Activated effector memory CD4-positive, alpha-beta T cell treated with anti-CD3 and anti-CD28 coated beads, Interleukin-2, amount 50 U/mL, for 16 hours (primary cell): ENCODE measurements at places on chromosomes 1 and 21.

GRCh38 chr1:108010581-108010980, 45.6 kb upstream of the VAV3 start:
- DNase-seq: no peak

DNA sequence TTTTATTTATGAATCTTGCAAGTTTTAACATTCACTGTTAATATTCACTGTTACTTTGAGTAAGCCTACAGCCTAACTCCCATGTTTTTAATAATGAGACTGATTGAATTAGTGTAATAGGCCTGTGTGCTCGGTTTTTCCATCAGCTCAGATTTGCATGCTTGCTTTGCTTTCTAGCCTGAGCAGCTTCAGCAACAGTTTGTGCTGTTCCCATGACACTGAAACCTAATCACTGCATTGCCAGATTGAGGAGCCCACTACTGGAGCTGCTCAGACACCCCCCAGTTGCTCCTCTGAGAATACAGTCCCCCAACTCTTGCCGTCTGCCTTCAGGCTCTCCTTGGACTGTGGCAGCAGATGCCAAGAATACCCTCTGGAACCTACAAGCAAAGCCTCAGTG, 695.4 kb downstream of the BRINP3 start:
- no peak for DNase-seq

- DNase-seq: no peak
These were observed 54.0 kb downstream of the RAB3B start for GRCh38 chr1:51936531-51936930.

- DNase-seq: no peak
These were observed 862 bp upstream of the SGIP1 start for GRCh38 chr1:66532798-66533783.

DNA sequence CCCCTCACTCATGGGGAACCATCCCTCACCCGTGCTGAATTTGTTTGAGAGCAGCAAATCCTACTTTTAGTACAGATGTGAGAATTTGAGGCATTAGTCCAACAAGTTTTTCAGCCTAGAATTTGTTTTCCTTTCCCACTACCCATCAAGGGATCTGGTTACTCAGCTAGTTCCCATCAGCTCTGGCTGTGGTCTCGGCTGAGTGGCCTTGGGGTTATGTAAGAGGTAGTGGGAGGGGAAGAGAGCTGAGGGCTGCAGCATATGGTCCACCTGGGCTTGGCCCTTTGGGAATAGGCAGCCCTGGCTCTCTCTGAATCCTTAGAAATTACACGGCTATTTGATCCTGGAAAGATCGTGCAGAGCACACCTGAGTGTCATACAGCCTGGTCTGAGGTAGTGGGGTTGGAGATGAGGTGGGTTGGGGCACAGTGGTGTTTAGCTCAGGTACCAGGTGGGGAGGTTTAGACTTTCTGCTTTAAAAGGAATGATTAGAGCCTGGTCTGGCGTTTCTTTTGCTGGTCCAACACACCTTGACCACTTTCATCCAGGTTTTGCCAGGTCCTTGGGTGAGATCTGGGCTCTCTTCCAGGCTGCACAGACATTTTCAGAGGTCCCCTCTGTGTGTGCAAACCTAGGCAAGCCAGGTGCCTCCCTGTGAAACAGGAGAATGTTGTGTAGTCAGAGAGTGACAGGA, 4.2 kb downstream of the GSTM4 start:
- no peak for DNase-seq

DNA sequence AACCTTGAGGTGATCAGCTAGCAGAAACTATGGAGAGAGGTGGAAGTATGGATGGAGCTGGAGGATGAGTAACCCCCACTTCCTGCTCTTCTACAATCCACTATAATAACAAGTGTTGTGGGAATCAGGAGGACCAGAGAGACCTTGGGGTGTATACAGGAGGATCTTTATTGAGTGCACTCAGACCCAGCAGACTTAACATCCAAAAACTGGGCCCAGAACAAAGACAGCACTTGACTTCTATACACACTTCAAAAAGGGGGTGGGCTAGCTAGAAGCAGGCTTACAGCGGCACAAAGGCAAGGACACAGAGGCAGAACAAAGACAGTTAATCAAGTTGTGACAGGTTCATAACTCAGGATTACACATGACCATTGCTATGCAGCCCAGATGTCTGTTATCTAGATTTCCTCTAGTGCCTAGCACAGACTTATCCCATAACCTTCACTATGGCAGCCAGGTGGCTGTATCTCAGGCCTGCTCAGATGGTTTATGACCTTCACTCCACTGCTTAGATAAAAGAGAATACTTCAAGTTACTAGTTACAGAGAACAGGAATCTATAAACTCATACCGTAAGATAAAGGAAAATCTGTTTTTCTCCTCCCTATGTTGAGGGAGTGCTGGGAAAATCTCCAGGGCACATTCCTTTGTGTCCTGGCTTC, 36.1 kb upstream of the PADI2 start:
- DNase-seq: no peak

DNA sequence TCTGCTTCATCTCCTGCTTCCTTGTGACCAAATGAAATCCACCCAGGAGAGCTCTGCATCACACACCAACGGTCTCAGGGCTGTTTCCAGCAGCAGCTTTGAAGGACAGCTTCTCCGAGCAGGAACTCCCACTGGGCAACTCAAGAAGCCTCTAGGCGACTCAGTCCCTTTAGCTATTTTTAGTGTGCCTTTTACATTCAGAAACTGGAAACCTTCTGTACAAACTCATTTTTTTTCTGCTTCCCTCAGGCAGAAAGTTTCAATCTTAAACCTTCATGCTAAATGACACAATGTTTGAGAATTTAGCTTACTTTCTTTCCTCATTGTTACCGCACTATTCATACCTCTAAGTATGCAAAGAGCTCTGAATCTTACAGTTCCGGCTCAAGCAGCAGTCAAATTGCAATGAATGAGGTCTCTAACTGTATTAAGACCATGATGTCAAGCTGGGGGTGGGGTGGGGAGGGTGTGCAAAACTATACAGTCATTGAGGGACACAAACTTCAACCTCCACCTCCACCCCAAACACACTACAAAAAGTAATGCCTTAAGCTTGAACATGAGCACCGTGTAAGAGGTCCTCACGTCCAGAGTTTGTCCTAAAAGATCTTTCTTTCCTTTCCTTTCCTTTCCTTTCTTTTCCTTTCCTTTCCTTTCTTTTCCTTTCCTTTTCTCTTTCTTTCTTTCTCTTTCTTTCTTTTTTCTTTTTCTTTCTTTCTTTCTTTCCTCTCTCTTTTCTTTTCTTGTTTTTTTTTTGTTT, 16.4 kb upstream of the TARBP1 start:
- DNase-seq: no peak

GRCh38 chr1:87673309-87673708, 344.6 kb downstream of the LMO4 start:
- no peak for DNase-seq

DNA sequence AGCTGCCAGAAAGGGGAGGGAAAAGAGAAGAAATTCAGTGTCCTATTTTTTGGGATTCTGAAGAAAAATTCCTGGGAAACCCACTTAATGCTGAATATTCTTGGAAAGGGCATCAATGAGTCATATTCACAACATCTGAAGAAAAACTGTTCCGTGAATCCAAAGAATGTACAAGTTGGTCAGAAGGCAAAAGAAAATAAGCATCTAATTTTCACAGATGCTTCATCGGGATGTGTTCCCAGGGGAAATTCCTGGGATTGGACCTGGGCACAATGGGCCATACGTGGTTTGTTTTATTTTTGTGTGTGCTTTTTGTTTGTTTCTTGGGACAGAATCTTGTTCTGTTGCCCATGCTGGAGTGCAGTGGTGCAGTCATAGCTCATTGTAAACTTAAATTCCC, 112.2 kb downstream of the MAP3K21 start:
- DNase-seq: no peak

DNA sequence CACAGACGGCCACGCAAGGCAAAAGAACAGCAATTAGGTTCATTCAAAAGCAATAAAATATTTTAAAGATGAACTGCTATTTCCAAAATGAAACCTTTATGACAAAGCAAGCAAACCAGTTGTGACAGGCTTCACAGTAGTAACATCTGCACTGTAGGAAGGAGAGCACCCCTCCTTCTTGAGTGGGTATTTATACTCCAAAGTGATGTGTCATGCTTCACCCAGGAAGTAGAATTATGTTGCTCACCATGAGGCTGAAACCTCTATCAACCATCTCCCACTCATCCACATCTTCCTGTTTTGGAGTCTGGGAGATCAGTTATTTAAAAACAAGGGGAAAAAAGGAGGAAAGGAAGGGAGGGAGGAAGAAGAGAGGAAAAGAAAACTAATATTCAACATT, 885 bp downstream of the OR2T10 start:
- DNase-seq: no peak

GRCh38 chr1:157302724-157303123, 164.5 kb upstream of the ETV3 start:
- no peak for DNase-seq

GRCh38 chr1:149934356-149934755, 2.3 kb downstream of the MTMR11 start:
- peak; percentile 9 for DNase-seq

- DNase-seq: no peak
These were observed 202.0 kb downstream of the NFIA start for GRCh38 chr1:61284248-61284854.

DNA sequence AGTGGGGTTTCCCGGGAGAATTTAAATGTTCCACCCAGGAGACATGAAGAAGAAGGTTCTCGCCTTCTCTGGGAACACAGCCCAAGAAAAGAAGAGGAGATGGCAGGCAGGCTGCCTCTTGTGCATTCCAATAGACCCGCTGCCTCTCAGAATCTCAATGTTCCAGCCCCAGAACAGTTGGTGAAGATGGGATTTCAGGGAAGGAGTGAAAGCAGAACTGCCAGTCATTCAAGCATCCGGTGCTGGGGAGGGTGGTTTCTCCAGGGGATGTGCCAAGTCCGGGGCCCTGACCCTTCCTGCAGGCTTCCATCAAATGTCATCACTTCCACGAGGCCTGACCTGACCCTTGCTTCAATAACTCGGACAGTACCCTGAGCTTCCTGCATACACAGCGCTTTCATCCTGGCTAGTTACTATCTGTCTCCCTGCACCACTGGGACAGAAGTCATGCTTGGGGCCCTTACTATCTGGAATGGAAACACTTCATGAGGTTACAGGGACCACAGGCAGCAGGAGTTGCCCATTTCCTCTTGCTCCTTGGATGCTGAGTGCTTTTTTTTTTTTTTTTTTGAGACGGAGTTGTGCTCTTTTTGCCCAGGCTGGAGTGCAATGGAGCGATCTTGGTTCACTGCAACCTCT, 386.6 kb upstream of the POU3F1 start:
- no peak for DNase-seq

DNA sequence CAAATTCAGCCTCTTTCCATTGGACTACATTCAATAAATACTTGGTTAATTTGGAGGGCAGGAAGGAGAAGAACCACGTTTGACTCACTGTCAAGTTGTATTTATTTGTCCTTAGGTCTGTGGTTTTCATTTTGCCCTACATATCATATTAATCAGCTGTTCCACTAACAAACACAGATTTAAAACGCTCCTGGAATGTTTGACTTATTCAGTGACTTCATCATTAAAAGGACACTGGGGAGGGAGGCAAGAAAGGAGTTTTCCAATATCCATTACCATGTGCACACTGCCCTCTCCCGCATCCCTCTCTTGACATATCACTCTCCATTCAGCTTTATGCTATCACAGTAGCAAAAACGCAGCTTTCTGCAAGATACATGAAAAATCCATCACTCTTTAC, 98.2 kb upstream of the C1orf87 start:
- no peak for DNase-seq

GRCh38 chr1:214492401-214493075, 58.9 kb downstream of the PTPN14 start:
- DNase-seq: no peak

- no peak for DNase-seq
These were observed 134.0 kb upstream of the IRF2BP2 start for GRCh38 chr1:234743791-234744611.

- no peak for DNase-seq
These were observed 11.4 kb downstream of the VAV3 start for GRCh38 chr1:107953556-107953955.

- no peak for DNase-seq
These were observed 196.1 kb downstream of the KCNH1 start for GRCh38 chr1:210937846-210938245.

DNA sequence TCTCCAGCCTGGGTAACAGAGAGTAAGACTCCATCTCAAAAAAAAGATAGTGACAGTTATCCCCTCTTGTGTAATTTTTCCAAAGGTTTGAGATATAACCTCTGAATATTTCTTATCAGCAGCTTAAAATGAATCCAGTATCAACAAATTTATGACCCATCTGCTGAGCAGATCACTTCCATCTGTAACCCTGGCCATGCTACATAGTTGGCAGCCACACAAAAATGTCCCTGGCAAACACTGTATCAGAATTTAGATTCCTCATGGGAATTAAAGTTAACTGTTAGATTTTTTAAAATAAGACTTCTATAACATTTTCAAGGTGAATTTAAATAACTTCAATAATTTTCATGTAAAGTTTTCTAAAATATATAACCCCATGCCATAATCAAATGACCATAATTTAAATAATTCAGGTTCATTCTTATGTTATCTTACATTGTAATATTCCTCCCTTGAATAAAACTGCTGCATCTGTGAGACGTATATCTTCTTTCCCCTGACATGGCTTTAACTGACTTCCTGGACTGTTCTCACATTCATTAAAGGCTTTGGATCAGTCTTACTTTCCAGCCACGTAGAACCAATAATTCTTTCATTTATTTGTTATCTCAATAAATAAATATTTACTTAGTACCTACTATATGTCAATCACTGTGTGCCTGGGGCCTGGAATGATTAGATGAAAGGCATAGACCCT, 5.3 kb upstream of the PRPF38B start:
- DNase-seq: no peak

DNA sequence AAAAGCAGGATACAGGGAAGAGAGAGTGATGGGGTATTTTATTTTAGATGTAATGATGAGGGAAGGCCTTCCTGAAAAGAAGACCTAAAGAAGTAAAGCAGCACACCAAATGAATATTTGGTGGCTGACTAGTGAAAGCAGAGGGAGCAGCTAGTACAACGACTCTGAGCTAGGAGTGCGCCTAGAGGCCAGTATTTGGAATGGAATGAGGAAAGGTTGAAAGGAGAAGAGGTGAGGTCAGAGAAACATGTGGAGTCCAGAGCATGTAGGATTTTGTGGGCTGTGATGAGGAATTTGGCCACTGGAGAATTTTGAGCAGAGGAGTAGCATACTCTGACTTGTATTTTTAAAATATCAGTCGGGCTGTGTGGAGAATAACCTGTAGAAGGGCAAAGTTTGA, 11.8 kb upstream of the RPL5 start:
- no peak for DNase-seq

GRCh38 chr1:29653034-29653810, 416.9 kb downstream of the PTPRU start:
- no peak for DNase-seq

GRCh38 chr1:12556957-12557935, 60.8 kb downstream of the DHRS3 start:
- DNase-seq: no peak

DNA sequence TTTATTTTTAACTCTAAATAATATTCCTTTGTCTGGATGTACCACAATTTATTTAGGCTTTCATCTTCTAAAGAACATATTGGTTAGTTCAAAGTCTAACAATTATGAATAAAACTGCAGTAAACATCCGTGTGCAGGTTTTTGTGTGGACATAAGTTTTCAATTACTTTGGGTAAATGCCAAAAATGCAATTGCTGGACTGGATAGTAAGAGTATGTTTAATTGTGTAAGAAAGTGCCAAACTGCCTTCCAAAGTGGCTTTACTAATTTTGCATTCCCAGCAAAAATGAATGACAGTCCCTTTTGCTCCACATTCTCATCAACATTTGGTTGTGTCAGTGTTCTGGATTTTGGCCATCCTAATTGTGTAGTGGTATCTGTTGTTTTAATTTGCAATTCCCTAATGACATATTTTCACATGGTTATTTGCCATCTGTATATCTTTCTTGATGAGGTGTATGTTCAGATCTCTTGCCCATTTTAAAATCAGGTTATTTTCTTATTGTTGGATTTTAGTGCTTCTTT, 113.8 kb downstream of the DPYD start:
- DNase-seq: no peak
